ENCODE measurements at places on chromosomes 3 and 15.
A peak's percentile ranks its signal among the peaks of the same experiment; 100 is the strongest.

GRCh38 chr3:15310491-15311370 lies 21.7 kb downstream of the SH3BP5 start:
- peak; percentile 43 for DNase-seq

DNA sequence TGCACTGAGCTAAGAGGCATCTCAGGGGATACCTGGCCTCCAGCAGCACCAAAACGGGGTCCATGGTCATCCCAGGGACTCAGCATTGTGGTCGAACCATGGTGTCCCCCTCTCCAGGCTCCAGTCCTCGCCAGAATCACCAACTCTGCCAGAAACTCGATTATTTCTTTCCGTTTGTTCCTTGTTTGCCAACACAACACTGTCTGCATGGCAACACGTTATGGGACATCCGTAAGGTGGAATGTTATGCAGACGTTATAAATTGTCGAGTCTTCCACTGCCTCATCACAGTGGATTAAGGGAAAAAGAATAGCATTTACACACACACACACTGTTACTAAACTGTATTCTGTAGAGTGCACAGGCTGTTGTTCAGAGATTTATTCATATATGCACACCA lies 52.5 kb upstream of the RPL32 start:
- DNase-seq = no peak

DNA sequence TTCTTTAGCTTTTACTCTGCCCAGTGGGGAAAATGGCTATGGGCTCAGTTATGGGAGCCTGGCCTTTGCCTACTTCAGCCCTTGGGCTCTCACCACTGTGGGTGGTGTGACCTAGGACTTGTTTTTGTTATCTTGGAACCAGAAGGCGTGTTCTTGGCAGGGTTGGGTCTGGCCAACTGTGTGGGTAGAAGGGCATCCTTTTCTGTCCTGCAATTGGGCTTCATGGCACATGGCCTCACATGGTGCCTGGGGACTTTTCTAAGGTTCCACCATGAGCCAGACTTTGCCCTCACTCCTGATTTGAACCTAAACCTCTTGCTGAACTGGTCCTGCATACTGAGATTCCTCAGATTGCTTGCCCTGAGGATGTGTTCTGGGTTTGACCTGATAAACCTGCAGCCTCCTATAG lies 1.7 kb downstream of the GLYCTK start:
- DNase-seq = no peak

GRCh38 chr3:195164573-195165264 lies 106.2 kb downstream of the XXYLT1 start:
- no peak for DNase-seq

DNA sequence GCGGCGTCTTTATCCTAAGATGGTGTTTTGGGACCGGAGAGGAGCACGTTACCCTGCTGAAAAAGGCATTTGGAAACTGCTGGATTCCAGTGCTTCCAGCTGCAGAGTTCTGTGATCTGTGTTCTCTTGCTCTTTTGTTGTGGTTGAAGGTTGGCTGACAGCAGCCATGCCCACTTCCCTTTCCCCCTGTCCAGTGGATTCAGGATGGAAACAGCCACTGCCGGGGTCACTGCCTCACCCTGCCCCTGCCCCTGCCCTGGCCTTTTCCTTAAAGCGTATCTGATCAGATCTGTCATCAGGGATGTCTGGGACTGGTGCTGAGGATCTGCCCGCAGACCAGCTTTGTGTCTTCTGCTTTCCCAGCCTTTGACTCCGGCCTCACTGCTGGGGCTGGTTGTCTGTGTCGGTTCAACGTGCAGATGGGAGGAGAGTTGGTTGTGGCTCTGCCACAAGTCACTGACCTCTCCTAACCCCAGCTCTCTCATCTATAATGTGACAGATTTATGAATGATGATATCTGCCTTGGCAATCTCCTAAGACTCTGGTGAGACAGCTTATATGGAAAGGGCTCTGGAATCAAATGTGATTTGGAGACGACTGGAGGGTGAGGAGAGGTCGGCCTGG lies 219.4 kb upstream of the BHLHE40 start:
- DNase-seq = no peak

DNA sequence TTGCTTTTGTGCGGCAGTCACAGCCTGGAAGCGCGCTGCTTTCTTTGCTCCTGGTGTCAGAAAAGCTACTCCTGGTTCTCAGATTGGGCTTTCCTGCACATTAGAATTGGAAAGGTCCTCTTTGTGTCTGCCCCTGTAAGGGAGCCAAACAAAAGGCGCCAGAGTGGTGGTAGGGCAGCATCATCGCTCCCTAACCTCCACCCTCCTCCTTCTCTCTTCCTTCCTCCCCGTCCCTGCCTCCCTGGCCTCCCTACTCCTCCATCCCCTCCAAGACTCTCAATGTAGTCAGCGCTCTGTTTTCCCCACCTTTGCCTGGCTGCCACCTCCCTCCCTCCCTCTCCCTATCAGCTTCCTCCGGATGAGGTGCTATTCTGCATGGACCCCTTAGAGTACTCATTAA lies 65.3 kb downstream of the SH3GL3 start:
- DNase-seq = no peak

GRCh38 chr15:75233504-75234190 lies 24.5 kb upstream of the GOLGA6C start:
- no peak for DNase-seq

- DNase-seq = no peak
These were observed 265.2 kb upstream of the TLE3 start for GRCh38 chr15:70362886-70363285.

DNA sequence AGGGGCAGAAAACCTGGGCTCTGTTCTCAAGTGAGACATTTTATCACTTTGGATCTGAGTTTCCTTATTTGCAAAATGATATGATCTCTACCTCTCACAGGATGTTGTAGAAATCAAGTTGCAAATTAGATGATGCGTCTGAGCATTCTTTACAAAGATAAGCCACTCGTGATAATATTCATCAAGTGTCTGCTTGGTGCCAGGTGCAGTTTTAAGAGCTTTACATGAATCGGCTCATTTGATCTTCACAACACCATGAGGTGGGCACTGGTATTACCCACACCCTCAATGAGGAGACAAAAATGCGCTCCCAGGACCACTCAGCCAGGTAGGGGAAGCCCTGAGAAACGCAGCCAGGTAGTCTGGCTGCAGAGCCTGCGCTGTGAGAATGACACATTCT lies 59.1 kb upstream of the CA12 start:
- peak; percentile 16 for DNase-seq

DNA sequence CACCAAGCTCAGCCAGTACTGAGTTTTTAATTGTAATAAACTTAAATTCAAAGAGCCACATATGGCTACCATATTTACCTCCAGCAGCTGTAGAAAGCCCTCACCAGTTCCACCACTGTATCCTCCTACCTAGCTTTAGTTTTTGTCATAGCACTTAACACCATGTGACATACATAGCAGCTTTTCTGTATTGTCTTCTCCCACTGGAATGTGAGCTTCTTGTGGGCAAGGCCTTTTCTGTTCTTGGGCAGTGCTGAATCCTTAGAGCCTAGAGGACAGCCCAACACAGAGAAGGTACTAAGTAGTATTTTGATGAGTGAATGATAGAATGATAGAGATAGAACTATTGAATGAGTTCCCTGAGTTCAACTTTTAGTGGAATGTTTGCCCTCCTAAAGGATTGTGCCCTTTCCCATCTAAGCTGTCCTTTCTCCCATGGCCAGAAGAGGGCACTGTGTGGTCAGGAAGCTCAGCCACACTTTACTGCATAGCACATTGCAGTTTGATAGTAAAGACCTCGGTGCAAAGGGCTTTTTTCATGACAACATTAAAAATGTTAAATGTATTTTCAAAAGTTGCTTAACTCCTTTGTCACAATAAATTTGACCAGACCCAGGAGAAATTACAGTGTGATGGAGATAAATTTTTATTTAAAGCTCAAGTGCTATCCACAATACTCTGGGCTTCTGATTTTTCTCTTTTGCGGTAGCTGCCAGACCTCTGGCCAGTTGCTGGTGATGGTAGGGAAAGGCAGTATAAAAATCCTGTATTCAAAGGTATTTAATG lies 115.8 kb downstream of the GHSR start:
- no peak for DNase-seq

- DNase-seq = no peak
These were observed 90.8 kb downstream of the NEO1 start for GRCh38 chr15:73142802-73143762.

DNA sequence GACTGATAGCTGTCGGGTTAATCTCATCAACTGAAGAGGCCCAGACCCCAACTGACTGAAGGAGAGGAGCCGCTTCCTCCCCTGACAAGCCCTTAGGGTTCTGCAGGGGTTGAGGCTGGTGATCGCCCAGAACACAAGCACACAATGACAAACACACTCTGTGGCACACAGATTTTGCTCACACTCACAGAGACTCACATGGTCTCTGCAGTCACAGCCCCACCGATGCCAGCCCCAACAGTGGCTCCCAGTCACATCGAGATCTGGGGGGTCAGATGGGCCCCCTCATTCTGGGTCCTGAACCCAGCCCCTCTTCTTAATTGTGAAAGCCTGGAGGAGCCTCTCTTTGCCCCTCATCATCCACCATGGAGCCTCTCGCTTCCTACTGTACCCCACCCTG lies 16.7 kb downstream of the PTH1R start:
- no peak for DNase-seq

GRCh38 chr15:69058830-69059556 lies 44.5 kb downstream of the NOX5 start:
- DNase-seq = peak; percentile 63

DNA sequence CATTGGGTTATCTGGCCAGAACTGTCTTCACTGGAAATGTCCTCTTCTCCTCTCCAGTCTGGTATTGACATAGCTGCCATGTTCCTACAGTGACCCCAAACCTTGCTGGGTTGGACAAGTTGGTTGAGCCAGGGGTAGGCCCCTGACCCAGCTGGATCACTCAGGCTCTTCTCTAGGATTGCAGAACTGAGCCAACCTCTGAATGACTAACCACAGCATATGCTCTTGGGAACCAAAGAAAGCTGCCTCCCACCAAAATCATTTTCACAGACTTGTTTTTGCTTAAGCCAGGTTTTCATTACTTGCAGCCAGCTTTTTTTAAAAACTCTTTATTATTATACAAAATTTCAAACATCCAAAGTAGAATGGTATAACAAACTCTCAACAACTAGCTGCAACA lies 41.4 kb downstream of the FSIP1 start:
- DNase-seq = no peak

DNA sequence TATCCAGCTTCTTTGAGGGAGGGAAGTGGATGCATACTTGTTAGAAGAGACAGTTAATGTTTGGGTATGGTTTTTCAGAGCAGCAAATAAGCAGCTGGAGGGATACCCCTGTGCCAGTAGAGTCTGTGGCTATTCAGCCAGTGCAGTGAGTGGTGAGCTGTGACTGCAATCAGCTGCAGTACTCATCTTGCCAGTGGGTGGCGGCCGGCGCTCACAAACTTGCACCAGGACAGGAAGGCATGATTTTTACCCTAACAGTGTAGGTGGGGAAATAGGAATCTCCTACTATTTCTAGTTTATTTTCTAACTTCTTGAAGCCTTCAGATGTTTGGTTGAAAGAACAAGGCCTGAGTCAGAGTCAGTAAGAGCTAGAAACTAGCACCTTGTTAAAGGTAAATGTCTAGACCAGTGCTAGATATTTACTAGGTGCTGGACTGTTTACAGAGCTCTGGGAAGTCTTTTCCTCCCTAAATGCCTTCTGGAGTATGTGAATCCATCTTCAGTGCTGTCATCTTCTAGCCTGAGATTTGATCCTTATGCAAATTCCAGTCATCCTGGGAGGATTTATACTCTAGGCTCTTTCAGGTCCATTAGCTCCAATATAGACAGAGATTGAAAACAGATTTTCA lies 23.6 kb downstream of the TIMP4 start:
- no peak for DNase-seq
